ENCODE measurements at places on chromosomes 4 and X. TPM values are rescaled to one million over a fixed set of nuclear protein-coding genes. Genes with fewer than 3 reads are reported as not detected.

COL25A1 gene
- total RNA-seq = not detected

ABLIM2 gene
- total RNA-seq = 0.20 TPM

AMOT gene
- total RNA-seq = 1.6 TPM

SYP gene
- total RNA-seq = 0.37 TPM

KLB gene
- total RNA-seq = not detected

MAGEB10 gene
- not detected for total RNA-seq

UGT2A1 gene
- total RNA-seq = not detected

CHM gene
- 22.4 TPM for total RNA-seq

RBM46 gene
- not detected for total RNA-seq
